ENCODE measurements at places on chromosomes 2 and 18. TPM values are rescaled to one million over a fixed set of nuclear protein-coding genes. Genes with fewer than 3 reads are reported as not detected.

Gene CHN1
- total RNA-seq: 57.1 TPM

Gene L3MBTL4
- total RNA-seq: 34.2 TPM

Gene CAPG
- 9.0 TPM for total RNA-seq

Gene PTPN2
- 40.4 TPM for total RNA-seq

Gene ZNF892
- total RNA-seq: 29.8 TPM

Gene SERPINB12
- total RNA-seq: not detected

Gene OBSL1
- total RNA-seq: 40.4 TPM

Gene HOXD12
- not detected for total RNA-seq

Gene SCN3A
- total RNA-seq: 257 TPM

Measured in frontal cortex (tissue), 4 donors.